Hematopoietic multipotent progenitor cell treated with erythropoietin and hydrocortisone succinate and interleukin-3 and kit ligand, for 4 days (in vitro differentiated cells): ENCODE measurements at places on chromosomes 2 and 18.

GRCh38 chr2:139317259-139317658, 537.1 kb upstream of the NXPH2 start:
- no peak for DNase-seq

GRCh38 chr2:23492921-23493320, 107.9 kb downstream of the KLHL29 start:
- DNase-seq, result no peak

DNA sequence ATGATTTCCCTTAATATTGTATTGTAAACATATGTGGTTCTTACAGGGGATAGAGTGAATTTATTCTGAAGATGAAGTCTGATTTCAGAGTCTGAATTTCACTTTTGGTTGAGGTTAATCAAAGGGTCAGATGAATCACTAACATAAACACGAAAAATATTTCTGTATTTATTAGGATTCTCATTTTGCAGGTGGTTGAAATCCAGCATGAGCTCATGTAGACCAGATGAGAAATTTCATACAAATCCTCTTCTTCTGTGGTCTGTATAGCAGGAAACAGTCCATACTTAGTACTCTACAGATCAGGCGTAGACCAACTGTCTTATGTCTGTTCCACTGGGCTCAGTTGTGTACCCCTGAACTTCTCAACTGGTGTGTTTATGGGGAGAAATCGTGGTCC, 157.8 kb downstream of the BABAM2 start:
- no peak for DNase-seq

GRCh38 chr18:41391616-41392595, 563.1 kb upstream of the PIK3C3 start:
- peak; percentile 73 for DNase-seq

- DNase-seq, result no peak
These were observed 192.1 kb upstream of the DOK6 start for GRCh38 chr18:69208545-69208944.

GRCh38 chr2:235048549-235048948, 96.7 kb downstream of the SH3BP4 start:
- no peak for DNase-seq
